ENCODE measurements at places on chromosomes 3 and 15. TPM values are rescaled to one million over a fixed set of nuclear protein-coding genes. Genes with fewer than 3 reads are reported as not detected.

DNA sequence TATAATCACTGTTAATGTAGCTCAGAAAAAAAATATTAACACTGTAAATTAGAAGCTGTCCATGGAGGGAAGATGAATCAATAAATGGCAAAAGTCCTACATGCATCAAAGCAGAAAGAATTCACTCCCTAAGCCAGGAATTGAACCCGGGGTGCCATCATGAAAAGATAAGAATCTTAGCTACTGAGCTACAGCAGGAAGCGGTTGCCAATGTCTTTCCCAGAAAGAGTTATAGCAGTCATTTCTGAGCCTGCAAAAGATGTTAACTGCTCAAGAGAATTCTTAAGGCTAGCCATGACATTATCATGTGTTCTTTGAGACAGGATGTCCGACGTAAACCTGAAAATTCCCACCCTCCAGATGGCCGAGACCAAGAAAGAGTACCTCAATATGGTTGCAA, 47.4 kb upstream of the MKRN3 start:
- H3K4me1 ChIP-seq, result no peaks in the 10 kb centered on the region
- no peaks in the 10 kb centered on the region for H3K27me3 ChIP-seq
- H3K36me3 ChIP-seq, result no peaks in the 10 kb centered on the region
- H3K4me3 ChIP-seq, result no peak overlapping the region

GRCh38 chr3:110414855-110415254, 656.8 kb upstream of the NECTIN3 start:
- DNase-seq, result no peak
- no peak overlapping the region for H3K4me3 ChIP-seq
- no peaks in the 10 kb centered on the region for H3K36me3 ChIP-seq
- no peaks in the 10 kb centered on the region for H3K27me3 ChIP-seq
- H3K4me1 ChIP-seq, result no peaks in the 10 kb centered on the region

- H3K4me3 ChIP-seq, result no peak overlapping the region
- no peaks in the 10 kb centered on the region for H3K27me3 ChIP-seq
- no peak for DNase-seq
- no peaks in the 10 kb centered on the region for H3K36me3 ChIP-seq
- peaks cover 3% of the 10 kb centered on the region for H3K4me1 ChIP-seq
- H3K27ac ChIP-seq, result no peak overlapping the region
Measured at GRCh38 chr3:15768421-15769255, 29.1 kb downstream of the ANKRD28 start.

DNA sequence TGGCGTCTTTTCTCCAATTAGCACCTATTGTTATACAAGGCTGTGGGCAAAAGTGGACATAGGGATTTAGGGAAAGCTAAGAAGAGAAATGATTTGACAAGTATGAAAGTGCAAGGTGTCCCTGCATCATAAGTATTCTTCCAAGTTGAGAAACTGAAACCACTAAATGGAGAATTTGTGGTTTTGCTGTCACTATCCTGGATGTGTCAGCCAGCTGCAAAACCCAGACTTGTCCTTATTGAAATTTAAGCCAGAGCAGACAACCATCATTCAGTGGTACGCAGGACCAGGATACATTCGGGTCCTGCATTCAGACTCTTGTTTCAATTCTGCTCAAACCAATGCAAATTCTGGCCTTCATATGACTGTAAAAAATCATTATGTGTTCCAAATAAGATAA, 384.8 kb upstream of the TGFBR2 start:
- no peaks in the 10 kb centered on the region for H3K4me1 ChIP-seq
- no peak overlapping the region for H3K27ac ChIP-seq
- no peaks in the 10 kb centered on the region for H3K36me3 ChIP-seq
- no peaks in the 10 kb centered on the region for H3K27me3 ChIP-seq
- no peak overlapping the region for H3K4me3 ChIP-seq
- no peak for DNase-seq

- H3K4me1 ChIP-seq, result no peaks in the 10 kb centered on the region
- H3K27ac ChIP-seq, result no peak overlapping the region
- no peaks in the 10 kb centered on the region for H3K27me3 ChIP-seq
- DNase-seq, result no peak
Measured at GRCh38 chr3:143146486-143147274, 27.1 kb downstream of the CHST2 start.

- no peak overlapping the region for H3K4me3 ChIP-seq
- no peak for DNase-seq
- H3K36me3 ChIP-seq, result no peaks in the 10 kb centered on the region
- no peaks in the 10 kb centered on the region for H3K4me1 ChIP-seq
- no peak overlapping the region for H3K27ac ChIP-seq
Measured at GRCh38 chr15:100901296-100901695, 17.9 kb upstream of the LRRK1 start.

- no peaks in the 10 kb centered on the region for H3K36me3 ChIP-seq
- DNase-seq, result no peak
- no peaks in the 10 kb centered on the region for H3K27me3 ChIP-seq
- H3K27ac ChIP-seq, result no peak overlapping the region
- H3K4me3 ChIP-seq, result no peak overlapping the region
- H3K4me1 ChIP-seq, result no peaks in the 10 kb centered on the region
Measured at GRCh38 chr3:162082516-162082915, 585.9 kb downstream of the OTOL1 start.

- H3K4me3 ChIP-seq, result no peak overlapping the region
- H3K27ac ChIP-seq, result no peak overlapping the region
- H3K27me3 ChIP-seq, result no peaks in the 10 kb centered on the region
- H3K4me1 ChIP-seq, result no peaks in the 10 kb centered on the region
- DNase-seq, result no peak
Measured at GRCh38 chr15:73821181-73821580, 52.2 kb upstream of the TBC1D21 start.

GRCh38 chr3:45994419-45995235, 997 bp downstream of the FYCO1 start:
- H3K4me1 ChIP-seq, result peaks cover 25% of the 10 kb centered on the region
- peaks cover 4% of the 10 kb centered on the region for H3K27me3 ChIP-seq
- H3K27ac ChIP-seq, result peak overlapping the region; percentile 88
- no peak for DNase-seq
- H3K36me3 ChIP-seq, result no peaks in the 10 kb centered on the region

GRCh38 chr3:98592345-98592935, 971 bp downstream of the CPOX start:
- peak overlapping the region; percentile 73 for H3K4me3 ChIP-seq
- H3K27ac ChIP-seq, result peak overlapping the region; percentile 11
- H3K36me3 ChIP-seq, result peaks cover 12% of the 10 kb centered on the region
- no peak for DNase-seq
- H3K27me3 ChIP-seq, result no peaks in the 10 kb centered on the region

DNA sequence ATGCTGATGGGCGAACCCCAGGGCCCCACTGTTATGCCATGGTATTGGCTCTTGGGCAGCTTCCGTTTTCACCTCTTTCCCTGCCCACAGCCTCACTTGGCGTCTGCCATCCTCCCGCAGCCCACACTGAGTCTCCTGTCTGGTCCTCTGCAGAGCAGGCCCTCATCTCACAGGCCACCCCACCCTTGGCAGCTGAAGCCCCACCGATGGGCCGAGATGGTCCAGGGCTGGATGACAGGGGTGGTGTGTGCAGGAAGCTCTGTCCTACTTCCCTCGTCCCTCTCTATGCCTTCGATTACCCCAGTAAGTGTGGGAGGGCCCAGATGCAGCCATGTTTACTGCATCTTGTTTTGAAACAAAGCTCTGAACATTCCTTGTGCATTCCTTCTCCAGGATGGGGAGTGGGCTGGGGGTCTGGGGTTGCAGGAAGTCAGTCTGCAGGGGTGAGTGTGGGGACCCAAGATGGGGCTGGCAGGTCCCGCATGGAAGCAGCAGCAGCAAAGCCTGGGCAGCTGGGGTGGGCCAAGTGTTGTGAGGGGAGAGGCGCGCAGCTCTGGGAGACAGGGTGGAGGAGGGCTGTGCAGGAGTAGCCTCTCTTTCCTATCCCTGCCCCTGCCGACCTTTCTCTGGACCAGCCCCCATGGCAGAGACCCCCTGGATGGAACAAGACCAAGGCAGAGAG, 20.9 kb downstream of the TBC1D21 start:
- DNase-seq, result no peak
- no peak overlapping the region for H3K4me3 ChIP-seq
- H3K36me3 ChIP-seq, result no peaks in the 10 kb centered on the region
- H3K27ac ChIP-seq, result no peak overlapping the region
- H3K4me1 ChIP-seq, result no peaks in the 10 kb centered on the region
- H3K27me3 ChIP-seq, result peaks cover 2% of the 10 kb centered on the region

DNA sequence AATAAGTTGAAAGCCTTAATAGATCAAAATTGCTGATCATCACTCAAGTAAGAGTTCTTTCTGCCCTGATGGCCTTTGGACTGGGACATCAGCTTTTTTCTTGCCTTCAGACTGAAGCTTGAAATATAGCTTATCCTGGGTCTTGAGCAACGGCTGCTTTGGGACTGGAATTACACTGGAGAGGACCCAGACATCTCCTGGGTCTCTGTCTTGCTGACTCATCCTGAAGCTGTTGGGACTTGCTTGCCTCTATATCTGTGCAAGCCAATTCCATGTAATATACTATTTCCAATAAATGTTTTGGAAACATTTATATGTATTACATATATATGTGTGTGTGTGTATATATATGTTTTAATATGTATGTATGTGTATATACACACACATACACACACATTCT, 260.2 kb downstream of the PDZRN3 start:
- no peaks in the 10 kb centered on the region for H3K27me3 ChIP-seq
- H3K4me1 ChIP-seq, result no peaks in the 10 kb centered on the region
- no peak for DNase-seq
- H3K36me3 ChIP-seq, result no peaks in the 10 kb centered on the region

DNA sequence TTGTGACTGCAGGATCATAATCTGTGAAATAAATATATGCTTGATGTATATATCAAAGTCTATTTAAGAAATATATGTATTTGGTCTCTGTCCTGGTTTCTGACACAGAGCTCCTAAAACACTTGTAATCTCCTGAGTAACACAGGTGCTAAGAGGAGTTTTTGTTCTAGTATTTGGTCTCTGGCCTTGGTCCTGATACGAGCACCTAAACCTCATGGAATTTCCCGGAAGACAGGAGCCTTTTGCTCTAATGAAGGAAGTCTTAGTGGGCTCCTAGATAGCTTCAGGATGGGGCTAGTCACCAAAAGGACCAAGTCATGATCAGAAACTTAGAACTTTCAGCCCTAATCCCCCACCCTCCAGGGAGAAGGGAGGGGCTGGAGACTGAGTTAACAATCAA, 19.2 kb upstream of the MUSTN1 start:
- H3K36me3 ChIP-seq, result no peaks in the 10 kb centered on the region
- H3K27me3 ChIP-seq, result no peaks in the 10 kb centered on the region
- H3K4me1 ChIP-seq, result no peaks in the 10 kb centered on the region
- DNase-seq, result no peak
- H3K27ac ChIP-seq, result no peak overlapping the region

- no peak within 1 kb of the TSS for H3K27ac ChIP-seq
- no peak within 1 kb of the TSS for H3K4me3 ChIP-seq
- H3K4me1 ChIP-seq, result peaks cover 29% of the 10 kb centered on the region
- DNase-seq, result no peak
- no peaks in the 10 kb centered on the region for H3K27me3 ChIP-seq
- H3K36me3 ChIP-seq, result no peaks in the 10 kb centered on the region
Measured at GRCh38 chr3:42266085-42266484, at the start of gene CCK. Gene CCK (minus strand): TSS chr3:42266185. CDS start chr3:42263630, 2,555 bp downstream.

DNA sequence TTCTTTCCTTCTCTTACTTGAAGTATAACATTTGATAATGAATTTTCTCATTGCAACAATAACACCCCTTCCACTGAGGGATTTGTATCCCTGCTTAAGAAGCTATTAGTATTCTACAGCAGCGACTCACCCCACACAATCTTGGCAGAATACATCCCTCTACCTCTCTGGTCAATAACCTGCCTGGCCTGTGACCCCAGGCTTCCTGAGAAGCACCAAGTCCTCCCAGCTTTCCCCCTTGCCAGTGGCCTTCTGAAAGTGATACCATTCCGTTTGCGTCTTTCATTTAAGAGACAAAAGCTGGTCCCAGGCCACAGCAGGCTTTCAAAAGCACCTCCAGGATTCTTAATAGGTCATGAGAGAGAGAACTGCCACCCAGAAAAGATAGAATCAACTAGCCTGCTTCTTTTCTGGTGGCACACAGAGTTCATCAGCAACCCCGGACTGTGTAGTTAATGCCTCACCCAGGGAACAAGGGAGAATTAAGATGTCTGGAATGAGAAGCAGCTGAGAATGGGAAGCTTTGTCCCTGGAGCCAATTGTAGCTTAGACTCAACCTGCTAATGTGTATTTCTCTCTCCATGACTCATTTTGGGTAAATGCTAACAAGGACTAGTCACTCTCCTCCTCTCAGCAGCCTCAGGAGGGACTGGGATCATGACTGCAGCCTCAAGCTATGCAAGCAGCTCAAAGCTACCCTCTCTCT, 101.0 kb upstream of the CPNE4 start:
- no peaks in the 10 kb centered on the region for H3K4me1 ChIP-seq
- DNase-seq, result no peak
- H3K27me3 ChIP-seq, result no peaks in the 10 kb centered on the region
- H3K4me3 ChIP-seq, result no peak overlapping the region

- no peak for DNase-seq
- H3K4me1 ChIP-seq, result peaks cover 75% of the 10 kb centered on the region
- no peaks in the 10 kb centered on the region for H3K27me3 ChIP-seq
- no peak overlapping the region for H3K4me3 ChIP-seq
- H3K36me3 ChIP-seq, result peaks cover 53% of the 10 kb centered on the region
Measured at GRCh38 chr15:88631464-88632028, 7.3 kb upstream of the ISG20 start.

- H3K27me3 ChIP-seq, result no peaks in the 10 kb centered on the region
- H3K4me1 ChIP-seq, result peaks cover 13% of the 10 kb centered on the region
- DNase-seq, result no peak
- no peak overlapping the region for H3K27ac ChIP-seq
- no peaks in the 10 kb centered on the region for H3K36me3 ChIP-seq
- no peak overlapping the region for H3K4me3 ChIP-seq
Measured at GRCh38 chr3:129197321-129197720, 13.6 kb upstream of the CNBP start.

DNA sequence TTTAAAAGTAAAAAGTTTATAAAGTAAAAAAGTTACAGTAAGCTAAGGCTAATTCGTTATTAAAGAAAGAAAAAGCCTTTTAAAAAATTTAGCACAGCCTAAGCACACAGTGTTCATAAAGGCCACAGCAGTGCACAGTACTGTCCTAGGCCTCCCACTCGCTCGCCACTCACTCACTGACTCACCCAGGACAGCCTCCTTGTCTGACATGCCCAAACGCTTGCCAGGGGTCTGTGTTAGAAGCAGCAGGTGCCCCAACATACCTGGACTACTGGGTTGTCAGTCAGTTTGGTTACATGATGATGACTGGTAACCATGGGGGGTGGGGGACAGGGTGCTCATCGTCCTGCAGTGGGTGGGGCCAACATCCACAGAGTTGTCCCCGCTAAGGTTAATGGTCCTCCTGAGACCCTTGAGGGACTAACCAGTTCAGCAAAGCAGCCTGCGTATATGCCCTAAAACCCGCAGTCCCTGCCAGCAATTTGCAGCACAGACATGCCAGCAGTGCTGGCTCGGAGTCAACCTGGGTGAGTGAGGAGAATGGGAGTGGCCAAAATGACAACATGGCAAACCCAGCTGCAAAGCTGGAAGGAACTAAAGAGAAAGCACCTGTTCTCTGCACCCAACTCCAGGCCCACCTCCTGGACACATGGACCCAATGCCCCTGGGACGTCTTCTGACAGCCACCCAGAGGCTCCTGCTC, 49.2 kb downstream of the CYFIP1 start:
- no peak overlapping the region for H3K4me3 ChIP-seq
- DNase-seq, result no peak
- no peaks in the 10 kb centered on the region for H3K36me3 ChIP-seq
- no peaks in the 10 kb centered on the region for H3K27me3 ChIP-seq
- H3K4me1 ChIP-seq, result peaks cover under 1% of the 10 kb centered on the region

Gene PP2D1
- total RNA-seq, result not detected

Gene LYZL4
- not detected for total RNA-seq

Gene GOLGA6B
- not detected for total RNA-seq

Gene CCDC12
- 97.3 TPM for total RNA-seq

Gene VPS13C
- total RNA-seq, result 258 TPM

Gene PXK
- 109 TPM for total RNA-seq

Gene BNIP2
- 91.2 TPM for total RNA-seq

Gene OXTR
- total RNA-seq, result 0.10 TPM

Gene DUOX2
- total RNA-seq, result 0.29 TPM

Data from B cell (primary cell).